ENCODE measurements at places on chromosomes 1 and 21.

DNA sequence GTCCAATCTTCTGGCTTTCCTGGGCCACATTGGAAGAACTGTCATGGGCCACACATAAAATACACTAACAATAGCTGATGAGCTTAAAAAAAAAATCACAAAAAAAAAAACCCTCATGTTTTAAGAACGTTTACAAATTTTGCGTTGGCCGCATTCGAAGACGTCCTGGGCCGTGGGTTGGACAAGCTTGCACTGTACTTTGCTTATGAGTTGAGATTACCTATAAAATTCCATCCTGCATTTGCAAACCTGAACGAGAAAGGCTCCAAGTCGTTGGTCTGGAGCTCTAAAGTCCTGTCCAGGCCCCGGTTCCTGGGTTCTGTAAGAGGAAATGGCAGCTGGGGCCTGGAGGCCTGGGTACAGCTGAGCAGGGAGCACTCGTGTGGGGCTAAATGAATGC lies 51.4 kb downstream of the KIAA1614 start:
- DNase-seq = no peak

DNA sequence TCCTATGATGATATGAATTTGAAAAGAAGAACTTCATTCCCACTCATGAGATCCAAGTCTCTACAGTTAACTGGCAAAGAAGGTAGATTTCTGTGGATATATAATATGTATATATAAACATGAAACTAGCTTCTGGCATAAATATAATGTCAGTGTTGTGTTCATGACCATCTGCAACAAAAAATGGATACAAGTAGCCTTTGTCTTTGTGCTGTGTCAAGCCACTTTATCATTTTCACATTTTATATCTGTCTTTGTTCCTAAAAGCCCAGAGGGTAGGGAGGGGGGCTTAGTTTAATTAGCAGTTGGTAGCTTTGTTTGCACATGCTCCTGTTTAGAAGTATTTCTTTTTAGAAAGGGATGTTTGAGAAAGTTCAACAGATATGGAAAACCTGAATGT lies 56.2 kb upstream of the FASLG start:
- no peak for DNase-seq

- DNase-seq = no peak
Observed at GRCh38 chr1:67118646-67119045, 16.1 kb downstream of the C1orf141 start.

DNA sequence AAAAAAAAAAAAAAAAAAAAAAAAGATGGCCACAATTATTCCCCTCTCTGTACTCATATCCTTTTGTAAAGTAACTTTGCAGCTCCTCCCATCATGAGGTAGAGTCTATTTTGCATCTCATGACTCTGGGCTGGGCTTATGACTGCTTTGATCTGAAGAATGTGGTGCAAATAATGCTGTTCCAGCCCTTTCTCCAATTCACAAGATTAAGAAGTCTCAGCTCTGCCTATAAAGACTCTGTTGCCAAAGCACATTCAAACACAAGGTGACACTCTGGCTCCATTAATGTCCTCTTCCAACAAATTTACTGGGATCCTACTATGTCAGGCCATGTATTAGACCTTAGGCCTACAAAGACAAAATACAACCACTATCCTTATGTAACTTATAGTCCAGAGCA lies 64.8 kb upstream of the PTCH2 start:
- no peak for DNase-seq

GRCh38 chr1:175373786-175374623 lies 181.4 kb upstream of the KIAA0040 start:
- DNase-seq = no peak

DNA sequence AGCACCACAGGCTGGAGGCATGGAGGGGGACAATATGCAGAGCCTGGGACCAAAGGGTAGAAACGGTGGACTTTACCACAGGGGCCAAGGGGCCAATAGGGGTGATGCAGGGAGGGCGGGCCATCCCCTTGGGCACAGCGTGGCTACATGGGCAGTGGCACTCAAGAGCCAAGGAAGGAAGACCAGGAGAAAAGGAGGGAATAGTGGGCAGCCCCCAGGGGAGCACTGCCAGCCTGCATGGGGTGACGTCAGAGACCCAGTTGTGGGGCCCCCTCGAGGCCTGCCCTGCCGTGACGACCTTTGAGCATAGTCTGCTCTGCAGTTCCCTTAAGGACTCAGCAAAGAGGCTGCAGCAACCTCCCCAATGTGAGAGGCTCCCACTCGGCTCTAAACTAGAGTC lies 95.5 kb upstream of the TMPRSS2 start:
- DNase-seq = no peak

Measured in ureter (tissue), 1 donor.